ENCODE measurements at places on chromosomes 5 and 9.

GRCh38 chr9:23412458-23412857, 413.6 kb downstream of the ELAVL2 start:
- no peak for DNase-seq

DNA sequence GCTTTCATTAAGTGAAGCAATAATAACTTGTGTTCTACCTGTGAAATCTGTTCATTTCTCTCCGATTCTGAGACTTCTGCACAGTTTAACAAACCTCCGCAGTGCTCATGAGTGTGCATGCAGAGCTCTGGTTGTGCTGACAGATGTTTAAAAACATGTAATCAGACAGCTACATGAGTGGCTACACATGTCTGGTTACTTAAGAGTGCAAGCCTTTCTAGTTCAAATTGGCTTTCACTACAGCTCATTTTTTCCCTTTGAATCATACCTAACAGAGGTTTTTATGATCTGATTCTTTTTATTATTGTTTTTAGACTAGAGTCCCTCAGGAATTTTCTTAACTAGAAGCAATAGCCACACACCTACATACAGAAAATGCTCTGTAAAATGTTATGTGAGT, 310.2 kb downstream of the ARRDC3 start:
- DNase-seq = no peak

- DNase-seq = no peak
These were observed 52.4 kb downstream of the ANKH start for GRCh38 chr5:14818931-14819790.

DNA sequence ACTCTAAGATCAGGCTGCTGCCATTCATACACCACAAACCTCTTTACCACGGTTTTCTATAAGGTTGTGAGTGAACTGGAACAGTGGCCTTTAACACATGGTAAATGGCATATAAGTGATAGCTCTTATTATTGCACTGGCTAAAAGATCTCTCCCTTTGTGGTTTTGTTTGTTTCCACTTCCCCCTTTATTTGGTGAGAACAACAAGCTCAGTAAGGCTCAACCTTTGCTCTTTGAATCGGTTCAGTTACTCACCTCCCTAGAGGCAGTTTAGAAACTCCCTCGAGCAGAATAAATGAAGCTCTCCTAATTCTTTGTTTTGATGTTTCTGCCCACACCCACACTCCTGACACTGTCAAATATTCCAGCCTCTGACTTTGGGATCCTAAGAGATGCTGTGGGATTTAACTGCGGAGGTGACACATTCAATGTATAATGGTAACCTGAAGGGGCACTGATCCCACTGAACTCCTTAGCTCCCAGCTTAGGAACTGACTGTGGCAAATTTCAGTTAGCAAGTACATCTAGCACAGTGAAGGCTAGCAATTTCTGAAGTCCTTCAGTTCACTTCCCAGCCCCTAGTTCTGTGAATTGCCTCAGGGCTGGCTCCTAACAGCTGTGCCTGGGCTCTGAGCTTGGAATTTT, 22.5 kb upstream of the RAD23B start:
- no peak for DNase-seq

- DNase-seq = no peak
These were observed 535 bp downstream of the JMY start for GRCh38 chr5:79236362-79236969.

- DNase-seq = no peak
These were observed 9.2 kb downstream of the ZBTB5 start for GRCh38 chr9:37455884-37456647.

- DNase-seq = peak; percentile 1
These were observed 589.2 kb downstream of the PRR16 start for GRCh38 chr5:121053055-121053985.

GRCh38 chr5:162248107-162248713, 180.6 kb downstream of the GABRG2 start:
- DNase-seq = no peak

- no peak for DNase-seq
These were observed 40.8 kb upstream of the DMRT1 start for GRCh38 chr9:800591-801150.

DNA sequence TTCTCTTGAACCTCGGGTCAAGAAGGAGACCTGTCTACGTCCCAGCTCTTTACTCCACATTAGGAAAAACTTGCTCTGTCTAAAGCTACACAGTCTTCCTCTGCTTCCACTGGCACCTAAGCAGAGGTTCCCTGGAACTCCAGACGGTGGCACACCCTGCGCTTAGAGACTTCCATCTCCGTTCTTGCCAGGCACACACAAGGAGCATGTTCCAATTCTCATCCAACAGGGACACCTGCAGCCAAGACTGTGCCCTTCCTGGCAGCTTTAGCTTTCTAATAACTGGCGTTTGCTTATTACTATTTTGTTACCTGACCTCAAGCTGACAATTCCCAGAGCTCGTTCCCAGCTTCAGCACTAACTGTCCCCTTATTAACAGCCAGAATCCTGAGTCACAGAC, 16.0 kb downstream of the CAPSL start:
- no peak for DNase-seq

GRCh38 chr5:45264447-45264846, 431.7 kb downstream of the HCN1 start:
- no peak for DNase-seq

DNA sequence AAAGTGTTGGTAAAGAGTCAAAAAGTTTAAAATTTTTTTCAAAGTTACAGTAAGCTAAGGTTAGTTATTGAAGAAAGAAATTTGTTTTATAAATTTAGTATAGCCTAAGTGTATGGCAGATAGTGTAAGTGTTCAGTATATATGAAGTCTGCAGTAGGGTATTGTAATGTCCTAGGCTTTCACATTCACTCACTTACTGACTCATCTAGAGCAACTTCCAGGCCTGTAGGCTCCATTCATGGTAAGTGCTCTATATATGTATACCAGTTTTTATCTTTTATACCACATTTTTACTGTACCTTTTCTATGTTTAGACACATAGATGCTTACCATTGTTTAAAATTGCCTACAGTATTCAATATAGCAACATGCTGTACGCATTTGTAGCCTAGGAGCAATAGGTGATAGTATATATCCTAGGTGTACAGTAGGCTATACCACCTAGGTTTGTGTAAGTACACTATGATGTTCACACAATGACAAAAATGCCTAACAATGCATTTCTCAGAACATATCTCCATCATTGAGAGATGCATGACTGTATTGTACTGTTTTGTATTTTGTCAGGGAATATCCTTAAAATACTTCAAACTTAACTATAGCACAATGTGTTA, 38.5 kb downstream of the CYSTM1 start:
- DNase-seq = no peak

DNA sequence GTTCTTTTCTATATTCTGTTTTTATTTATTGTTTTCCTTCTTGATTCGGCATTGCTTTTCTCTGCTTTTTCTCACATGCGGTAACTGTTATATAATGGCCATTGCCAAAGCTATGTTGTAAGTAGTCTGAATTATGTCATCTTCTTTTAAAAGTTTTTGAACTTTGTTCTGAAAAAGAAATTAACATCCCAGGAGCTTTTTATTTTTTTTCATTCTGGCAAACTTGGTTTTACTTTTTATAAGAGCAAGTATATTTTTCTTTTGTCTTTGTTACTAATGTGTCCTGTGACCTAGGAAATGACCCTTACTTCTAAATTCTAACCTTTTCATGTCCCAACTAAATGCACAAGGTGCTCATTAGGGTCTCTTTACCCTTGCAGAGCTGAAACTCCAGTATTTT, 26.7 kb upstream of the IZUMO3 start:
- DNase-seq = no peak

DNA sequence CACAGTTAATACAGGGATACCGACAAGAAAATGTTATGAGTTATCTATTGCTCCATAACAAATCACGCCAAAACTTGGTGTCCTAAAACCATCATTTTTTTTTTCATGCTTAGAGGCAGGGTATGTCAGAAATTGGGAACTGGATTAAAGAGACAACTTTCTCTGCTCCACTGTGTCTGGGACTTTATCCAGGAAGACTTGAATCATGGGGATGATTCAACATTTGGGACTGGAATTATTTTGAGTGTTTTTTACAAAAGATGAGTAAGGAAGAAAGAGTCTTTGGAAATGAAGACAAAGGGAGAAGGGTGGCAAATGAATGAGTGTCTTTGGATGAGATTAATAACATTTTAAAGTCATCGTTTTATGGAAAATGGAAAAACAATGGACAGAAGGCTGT, 1883.7 kb upstream of the C9orf72 start:
- DNase-seq = no peak

DNA sequence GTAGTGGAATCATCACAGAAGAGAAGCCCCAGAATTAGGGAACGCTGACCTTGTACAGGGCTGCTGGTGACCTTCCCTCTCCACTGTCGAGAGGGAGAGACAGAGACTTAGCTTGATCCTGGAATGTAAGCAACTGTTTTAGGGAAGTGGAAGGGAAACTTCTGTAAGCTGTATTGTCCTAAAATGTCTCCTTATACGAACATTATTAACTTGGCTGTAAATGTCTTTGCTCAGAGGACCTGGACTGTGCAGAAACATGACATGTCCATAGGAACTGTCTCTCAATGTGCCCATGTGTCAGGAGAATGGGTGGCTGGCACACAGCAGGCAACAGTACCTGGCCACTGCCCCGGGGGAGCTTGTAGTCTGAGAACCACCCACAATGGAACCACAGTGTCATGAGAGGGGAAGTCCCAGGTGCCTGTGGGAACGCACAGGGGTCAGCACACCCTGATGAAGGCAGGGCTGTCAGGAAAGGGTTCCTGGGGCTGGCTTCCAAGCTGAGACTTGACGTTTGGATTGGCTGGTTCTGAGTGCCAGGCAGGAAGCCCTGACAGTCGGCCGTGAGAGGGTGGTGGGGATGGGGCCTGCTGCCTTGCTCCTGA, 34.0 kb downstream of the DAP start:
- no peak for DNase-seq

GRCh38 chr5:368183-369084, 46.9 kb downstream of the AHRR start:
- no peak for DNase-seq

- DNase-seq = no peak
These were observed 1.8 kb upstream of the SH2D3C start for GRCh38 chr9:127780126-127780885.

DNA sequence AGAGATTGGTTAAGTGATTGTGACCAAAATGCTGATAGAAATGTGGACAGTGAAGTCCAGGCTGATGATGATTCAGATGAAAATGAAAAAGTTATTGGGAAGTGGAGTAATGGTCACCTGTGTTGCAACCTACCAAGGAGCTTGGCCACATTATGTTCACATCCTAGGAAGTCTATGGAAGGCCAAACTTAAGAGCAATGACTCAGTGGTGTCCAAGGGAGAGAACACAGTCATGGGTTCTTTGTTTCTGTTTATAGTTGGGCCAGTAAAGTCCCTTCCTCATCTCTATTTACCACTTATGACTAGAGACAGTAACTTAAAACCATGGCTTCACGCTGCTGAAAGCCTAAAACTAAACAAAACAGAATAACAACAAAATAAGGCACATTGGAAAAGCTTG, 555.3 kb upstream of the DAB2 start:
- DNase-seq = no peak

DNA sequence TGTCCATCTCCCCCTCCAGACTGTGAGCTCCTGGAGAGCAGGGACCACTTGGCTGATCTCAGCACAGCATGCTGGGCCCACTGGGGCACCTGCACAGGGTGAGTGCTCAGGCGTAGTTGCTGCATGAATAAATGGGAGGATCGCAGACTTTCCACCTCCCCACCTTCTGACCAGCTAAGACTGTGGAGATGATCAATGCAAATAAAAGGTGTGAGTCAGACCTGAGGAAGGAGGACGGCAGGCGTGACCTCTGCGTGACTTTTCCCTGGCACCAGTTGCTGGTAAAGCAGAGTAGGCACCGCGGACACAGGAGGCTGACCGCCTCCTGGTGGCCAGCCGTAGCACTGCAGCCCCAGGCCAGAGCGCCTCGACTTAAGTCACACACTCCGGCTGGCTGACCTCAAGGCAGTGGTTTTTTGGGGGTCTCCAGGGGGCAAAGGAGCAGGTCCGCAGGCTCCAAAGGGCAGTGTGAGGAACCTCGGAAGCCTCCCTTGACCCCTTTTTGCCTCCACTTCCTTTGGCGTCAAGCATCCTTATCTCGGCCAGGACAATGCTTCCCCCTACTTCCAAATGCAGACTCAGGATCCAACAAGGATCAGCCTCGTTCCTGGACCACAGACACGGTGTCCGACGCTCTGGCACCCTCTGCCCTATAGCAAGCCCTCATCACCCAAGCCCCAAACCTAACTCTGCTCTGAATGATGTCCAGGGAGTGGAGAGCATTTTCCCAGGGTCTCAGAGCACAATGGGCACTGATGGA, 12.7 kb upstream of the TDRD7 start:
- DNase-seq = no peak

- DNase-seq = no peak
These were observed 14.1 kb downstream of the BTNL9 start for GRCh38 chr5:181054138-181054537.

GRCh38 chr9:133701321-133701980, 36.7 kb downstream of the SARDH start:
- no peak for DNase-seq

DNA sequence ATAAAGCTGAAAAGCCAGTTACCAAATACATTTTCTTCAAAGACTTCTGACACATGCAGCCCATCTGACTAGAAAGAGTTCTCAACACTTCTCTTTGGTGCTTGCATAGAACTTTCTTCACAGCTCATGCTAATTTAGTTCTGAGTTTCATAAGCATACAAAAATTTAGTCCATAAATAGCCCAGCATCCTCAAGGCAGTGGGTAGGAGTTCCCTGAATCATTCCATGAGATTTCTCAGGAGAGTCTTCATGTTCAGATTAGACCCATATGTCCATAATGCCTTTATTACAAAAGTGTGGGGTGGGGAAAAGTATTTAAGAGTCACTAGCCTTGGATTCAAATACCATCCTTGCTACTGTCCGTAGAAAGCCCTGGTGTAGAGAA, 290.2 kb upstream of the RGMB start:
- DNase-seq = no peak

GRCh38 chr5:103094737-103095136, 25.2 kb downstream of the GIN1 start:
- DNase-seq = no peak

GRCh38 chr5:10250806-10251276, 761 bp downstream of the CCT5 start:
- peak; percentile 16 for DNase-seq

DNA sequence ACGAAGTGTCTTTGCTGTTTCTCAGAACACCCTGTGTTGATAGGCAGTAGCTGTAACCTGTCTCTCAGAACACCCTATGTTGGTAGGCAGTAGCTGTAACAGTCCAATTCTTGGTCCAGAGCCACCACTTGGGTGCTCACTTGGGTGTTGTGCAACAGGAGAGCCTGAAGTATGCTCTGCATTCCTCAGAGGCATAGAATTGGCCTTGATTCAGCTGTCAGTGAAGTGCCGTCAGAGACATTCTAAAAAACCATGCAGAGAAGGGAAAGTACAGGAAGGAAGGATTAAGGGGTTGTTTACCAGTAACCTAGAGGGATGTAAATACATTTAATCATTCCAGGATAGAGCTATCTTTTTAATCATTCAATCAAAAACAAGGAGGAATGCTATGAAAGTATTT, 231.2 kb downstream of the ARRDC3 start:
- DNase-seq = no peak

DNA sequence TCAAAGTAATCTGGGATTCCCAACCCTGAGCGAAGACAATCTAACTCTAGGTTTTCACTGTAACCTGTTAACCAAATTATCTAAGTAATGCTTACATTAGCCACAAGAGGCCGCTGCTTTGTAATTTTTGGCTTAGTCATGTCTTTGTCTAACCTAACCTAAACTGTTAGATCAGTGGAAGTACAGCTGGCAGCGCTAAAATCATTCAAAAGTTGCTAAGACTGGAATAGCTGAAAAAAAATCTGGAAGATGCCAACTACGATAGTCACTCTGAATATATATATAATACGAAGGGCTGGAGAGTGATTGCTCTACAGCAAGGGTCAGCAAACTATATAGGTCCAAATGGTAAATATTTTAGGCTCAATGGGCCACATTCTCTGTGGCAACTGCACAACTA, 60.2 kb downstream of the FBXO38 start:
- DNase-seq = peak; percentile 76

Measured in NCI-H526 (cell line).